ENCODE measurements at places on chromosomes 5 and 9.

DNA sequence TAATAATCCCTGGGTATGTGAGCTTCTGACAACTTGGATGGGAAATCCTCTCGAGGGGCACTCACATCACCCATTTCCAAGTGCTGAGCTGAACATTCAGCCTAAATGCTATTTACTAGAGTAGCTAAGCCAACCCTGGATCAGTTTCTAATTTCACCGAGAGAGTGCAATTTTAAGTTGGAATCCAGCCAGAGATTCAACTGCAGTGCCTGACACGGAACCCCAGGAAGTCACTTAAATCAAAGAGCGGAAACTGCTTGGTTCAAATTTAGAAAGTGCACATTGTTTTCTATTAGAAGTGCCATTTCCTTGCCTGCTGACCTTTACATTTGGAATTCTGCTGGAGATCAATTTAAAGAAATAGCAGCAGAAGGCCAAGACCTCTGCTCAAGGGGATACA lies 8.8 kb downstream of the SPRY4 start:
- peak; percentile 73 for DNase-seq

- peak; percentile 1 for DNase-seq
These were observed 20.7 kb downstream of the NLN start for GRCh38 chr5:65742565-65743231.

GRCh38 chr5:19837536-19838174 lies 150.3 kb downstream of the CDH18 start:
- DNase-seq = peak; percentile 98

- no peak for DNase-seq
These were observed 60.9 kb upstream of the PIP5K1B start for GRCh38 chr9:68643901-68644809.

DNA sequence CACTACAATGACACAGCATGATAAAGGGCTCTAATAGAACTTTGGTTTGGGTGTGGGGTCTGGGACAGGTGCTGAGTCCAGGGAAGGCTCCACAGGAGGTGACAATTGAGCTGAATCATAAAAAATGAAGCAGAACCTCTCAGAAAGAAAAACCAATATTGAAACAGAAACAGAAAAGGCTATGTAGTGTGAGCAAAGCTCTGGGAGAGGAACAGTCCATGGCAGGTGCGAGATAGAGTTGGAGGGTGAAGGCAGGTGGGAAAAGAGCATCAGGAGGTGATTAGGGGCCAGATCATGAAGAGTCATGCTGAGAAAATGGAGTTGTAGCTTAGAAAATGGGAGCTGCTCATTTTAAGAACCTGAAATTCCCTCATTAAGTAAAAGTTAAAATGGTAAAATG lies 164.9 kb downstream of the KCTD16 start:
- no peak for DNase-seq

DNA sequence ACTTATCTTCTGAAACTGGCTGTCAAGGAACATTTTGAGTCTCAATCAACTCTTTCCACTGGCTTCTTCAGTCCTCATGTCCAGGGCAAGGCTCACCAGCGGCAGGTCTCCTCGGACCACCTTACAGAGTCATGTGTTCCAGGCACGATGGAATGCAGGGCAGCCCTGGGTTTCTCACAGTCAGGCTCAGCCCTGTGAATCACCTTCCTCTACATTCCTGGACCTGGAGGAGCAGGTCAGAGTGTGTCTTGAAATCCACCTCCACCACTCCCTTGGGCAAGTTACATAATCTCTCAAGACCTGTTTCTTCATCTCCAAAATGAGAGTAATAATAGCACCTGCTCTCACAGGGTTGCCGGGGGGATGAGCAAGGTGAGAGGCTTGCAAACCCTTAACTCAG lies 16.0 kb downstream of the ENC1 start:
- DNase-seq = no peak

- peak; percentile 51 for DNase-seq
These were observed 65.8 kb downstream of the C5orf15 start for GRCh38 chr5:133902511-133903118.

- no peak for DNase-seq
These were observed 61.4 kb upstream of the SHISAL2B start for GRCh38 chr5:64628901-64629300.

DNA sequence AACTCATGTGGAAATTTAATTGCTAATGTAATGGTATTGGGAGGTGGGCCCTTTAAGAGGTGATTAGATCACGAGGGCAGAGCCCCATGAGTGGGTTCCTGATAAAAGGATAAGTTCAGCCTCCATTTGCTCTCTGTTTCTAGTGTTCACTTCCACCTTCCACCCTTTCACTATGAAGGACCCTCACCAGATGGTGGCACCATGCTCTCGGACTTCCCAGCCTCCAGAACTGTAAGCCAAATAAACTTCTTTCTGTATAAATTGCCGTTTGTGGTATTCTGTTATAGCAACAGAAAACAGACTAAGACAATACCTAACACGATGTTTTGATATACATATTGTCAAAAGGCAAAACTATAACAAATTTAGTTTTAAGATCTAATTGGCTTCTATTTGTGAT lies 166.2 kb downstream of the DEPDC1B start:
- DNase-seq = no peak

DNA sequence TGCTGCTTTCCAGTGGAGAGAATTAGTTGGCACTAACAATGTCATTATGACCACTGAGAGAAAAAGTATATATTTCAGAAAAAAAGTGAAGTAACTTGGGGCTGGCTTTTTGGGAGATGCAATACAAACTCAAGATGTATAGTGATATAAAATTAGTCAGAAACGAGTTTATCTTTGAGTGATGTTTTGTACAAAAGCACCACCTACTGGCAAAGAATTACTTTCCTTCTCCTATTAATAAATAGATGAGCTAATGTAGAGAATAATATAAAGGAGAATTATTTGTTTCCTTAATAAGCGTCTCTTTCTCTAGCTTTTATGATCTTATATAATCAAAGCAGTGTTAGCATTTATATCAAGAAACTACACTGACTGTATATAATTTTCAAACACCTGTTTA lies 158.8 kb downstream of the MEF2C start:
- peak; percentile 3 for DNase-seq

- no peak for DNase-seq
These were observed 626.4 kb upstream of the NUDT12 start for GRCh38 chr5:104189031-104189430.

DNA sequence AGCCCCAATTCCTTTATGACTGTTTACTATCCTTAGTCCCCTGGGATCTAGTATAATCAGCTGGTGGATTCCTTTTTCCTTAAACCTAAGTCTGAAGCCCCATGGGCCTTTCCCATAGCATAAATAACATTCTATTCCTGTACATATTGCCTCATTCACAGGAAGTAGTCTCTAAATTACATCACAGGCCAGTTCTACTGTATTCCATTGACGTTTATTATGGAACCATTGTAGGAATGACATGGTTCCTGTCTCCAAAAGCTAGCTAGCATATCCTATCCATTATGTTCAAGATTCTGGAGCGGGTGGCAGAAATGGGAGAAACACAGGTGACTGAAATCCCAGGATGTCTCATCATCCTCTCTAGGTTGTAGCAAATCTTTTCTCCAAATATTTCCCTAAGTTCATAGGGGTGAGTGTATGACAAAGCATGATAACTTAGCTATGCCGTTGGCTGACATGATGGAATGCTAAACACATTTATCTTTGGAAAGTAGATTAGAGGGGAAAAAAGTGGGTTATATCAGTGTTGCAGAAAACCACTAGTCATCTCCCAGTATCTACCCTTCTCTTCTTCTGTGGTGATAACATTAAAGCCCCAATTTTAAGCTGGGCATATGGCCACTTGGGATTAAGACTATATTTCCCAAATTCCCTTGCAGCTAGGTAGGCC lies 140.1 kb downstream of the FGF1 start:
- DNase-seq = no peak

DNA sequence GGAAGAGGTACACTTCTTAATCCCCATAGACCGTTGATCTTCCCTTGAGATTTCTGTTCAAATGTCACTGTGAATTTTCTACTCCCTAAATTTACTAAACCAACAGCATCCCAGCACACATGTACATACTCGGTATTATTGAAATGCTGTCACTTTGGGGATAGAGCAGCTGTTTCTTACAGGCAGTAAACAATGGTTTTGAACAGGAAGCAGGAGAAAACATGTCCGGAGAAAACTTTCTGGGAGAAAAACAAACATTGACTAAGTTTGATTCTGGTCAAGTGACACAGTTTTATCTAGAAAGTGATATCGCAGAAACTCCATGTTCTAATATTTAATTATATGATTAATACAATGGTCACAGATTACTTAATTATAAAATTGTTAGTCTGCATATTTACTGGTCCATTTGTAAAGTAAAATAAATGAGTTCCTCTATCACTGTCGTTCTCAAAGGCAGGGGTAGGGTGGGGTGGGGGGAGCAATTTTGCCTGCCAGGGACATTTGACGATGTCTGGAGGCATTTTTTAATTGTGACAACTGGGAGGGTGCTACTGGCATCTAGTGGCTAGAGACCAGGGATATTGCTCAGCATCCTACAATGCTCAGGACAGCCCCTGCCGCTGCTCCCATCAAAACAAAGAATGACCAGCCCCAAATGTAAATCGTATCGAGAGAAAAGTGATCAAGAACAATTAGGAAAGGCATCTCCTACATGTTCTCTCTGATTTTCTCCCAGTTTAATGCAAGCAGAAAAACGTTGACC lies 12.2 kb downstream of the TAS2R1 start:
- DNase-seq = no peak

GRCh38 chr9:19429595-19429994 lies 20.8 kb downstream of the ACER2 start:
- no peak for DNase-seq

GRCh38 chr5:76983468-76983867 lies 30.6 kb downstream of the CRHBP start:
- no peak for DNase-seq

DNA sequence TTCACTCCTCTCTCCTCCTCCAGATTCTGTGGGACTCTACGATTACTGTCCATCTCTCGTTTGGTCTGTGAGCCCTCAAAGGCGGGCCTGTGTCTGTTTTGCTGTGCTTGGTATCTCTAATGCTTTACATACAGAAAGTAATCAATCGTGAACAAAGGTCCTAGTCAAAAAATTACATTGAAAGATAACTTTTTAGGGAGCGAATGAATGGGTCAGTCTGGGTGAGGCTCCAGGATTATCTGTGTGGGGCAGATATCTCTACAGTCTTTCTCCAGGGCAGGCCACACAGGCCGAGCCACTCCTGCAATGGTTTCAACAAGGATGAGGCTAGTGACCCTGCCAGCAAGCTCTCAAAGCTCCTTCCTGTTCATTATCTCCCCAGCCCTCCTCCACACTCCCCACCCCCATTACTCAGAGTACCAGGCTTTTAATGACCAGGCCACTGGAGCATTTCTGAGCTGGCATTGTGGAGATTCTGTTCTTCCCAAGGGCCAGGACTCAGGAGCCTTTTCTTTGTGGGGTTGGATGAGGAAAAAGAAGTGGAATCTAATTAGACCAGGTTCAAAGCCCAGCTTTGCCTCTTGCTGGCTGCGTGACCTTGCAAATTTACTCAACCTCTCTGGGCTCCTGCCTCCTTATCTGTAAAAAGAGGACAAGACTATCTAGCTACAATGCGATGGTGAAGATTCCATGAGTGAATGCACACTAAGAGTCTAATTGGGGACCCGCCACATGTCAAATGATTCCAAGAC lies 10.2 kb downstream of the CORO2A start:
- no peak for DNase-seq

GRCh38 chr5:77957516-77957915 lies 181.4 kb upstream of the TBCA start:
- no peak for DNase-seq

DNA sequence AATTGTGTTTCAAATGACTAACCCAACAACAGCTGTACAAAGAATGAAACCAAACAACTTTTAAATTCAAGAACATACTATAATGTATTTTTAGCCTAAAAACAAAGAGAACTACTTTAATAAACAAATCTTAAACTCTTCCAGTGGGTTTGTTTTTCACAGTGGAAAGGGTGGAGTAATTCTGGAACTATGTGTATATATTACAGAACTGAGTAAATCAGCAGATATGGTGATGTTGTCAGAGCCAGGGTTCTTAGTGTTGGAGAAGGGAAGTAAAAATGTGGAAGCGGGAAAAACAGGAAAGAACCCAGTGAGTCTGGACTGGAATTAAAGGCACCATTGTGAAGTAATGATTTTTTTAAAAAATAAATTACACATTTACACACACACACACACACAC lies 144.9 kb downstream of the CDK5RAP2 start:
- DNase-seq = no peak

- peak; percentile 86 for DNase-seq
These were observed at the start of gene ABITRAM for GRCh38 chr9:108934323-108934893. ABITRAM (plus strand) TSS chr9:108934400; CDS start chr9:108934487, 87 bp downstream.

- DNase-seq = no peak
These were observed 49.1 kb upstream of the VDAC1 start for GRCh38 chr5:134053840-134054338.

- no peak for DNase-seq
These were observed 69.6 kb upstream of the SLC30A5 start for GRCh38 chr5:69024241-69024651.

- no peak for DNase-seq
These were observed 1.8 kb downstream of the ACER2 start for GRCh38 chr9:19410594-19410993.

- DNase-seq = no peak
These were observed 77.6 kb upstream of the CEP78 start for GRCh38 chr9:78158286-78158685.
